ENCODE measurements at places on chromosomes 1 and 21. TPM values are rescaled to one million over a fixed set of nuclear protein-coding genes. Genes with fewer than 3 reads are reported as not detected.

OVAAL gene
- total RNA-seq, result 0.09 TPM

ARHGEF16 gene
- total RNA-seq, result 0.09 TPM

FOXD3 gene
- not detected for total RNA-seq

FALEC gene
- total RNA-seq, result 0.63 TPM

ILDR2 gene
- not detected for total RNA-seq

TINAGL1 gene
- 343 TPM for total RNA-seq

TLR5 gene
- total RNA-seq, result 0.09 TPM

GUK1 gene
- total RNA-seq, result 568 TPM

FAM72C gene
- 1.5 TPM for total RNA-seq

CLCNKB gene
- not detected for total RNA-seq

SELE gene
- 5.4 TPM for total RNA-seq

NBPF6 gene
- total RNA-seq, result not detected

DYNLT5 gene
- total RNA-seq, result 0.94 TPM

VANGL2 gene
- not detected for total RNA-seq

TMEM50A gene
- total RNA-seq, result 183 TPM

CCDC185 gene
- total RNA-seq, result not detected

MAN1C1 gene
- total RNA-seq, result 0.18 TPM

GABRD gene
- not detected for total RNA-seq

CFHR3 gene
- not detected for total RNA-seq

CATSPERE gene
- 0.28 TPM for total RNA-seq

SNX7 gene
- 47.0 TPM for total RNA-seq

H6PD gene
- 10.2 TPM for total RNA-seq

WNT3A gene
- not detected for total RNA-seq

SPRR1A gene
- not detected for total RNA-seq

TNNI3K gene
- not detected for total RNA-seq

REG4 gene
- not detected for total RNA-seq

MARK1 gene
- 1.7 TPM for total RNA-seq

SRSF10 gene
- total RNA-seq, result 92.8 TPM

DIRAS3 gene
- total RNA-seq, result 0.75 TPM

ATP6V1G3 gene
- total RNA-seq, result not detected

ZBTB48 gene
- total RNA-seq, result 14.7 TPM

PERM1 gene
- total RNA-seq, result 0.09 TPM

CD52 gene
- not detected for total RNA-seq

S100A16 gene
- 328 TPM for total RNA-seq

CD34 gene
- total RNA-seq, result 51.4 TPM

ITPKB gene
- total RNA-seq, result 21.7 TPM

STYXL2 gene
- total RNA-seq, result not detected

SYPL2 gene
- not detected for total RNA-seq

PRKAA2 gene
- total RNA-seq, result 3.1 TPM

SEMA4A gene
- 0.27 TPM for total RNA-seq

NPHS2 gene
- not detected for total RNA-seq

IRF6 gene
- 7.9 TPM for total RNA-seq

PRRX1 gene
- total RNA-seq, result 3.6 TPM

CRB1 gene
- not detected for total RNA-seq

C8A gene
- not detected for total RNA-seq

NOS1AP gene
- total RNA-seq, result 0.66 TPM

NHLH1 gene
- total RNA-seq, result not detected

TMEM269 gene
- total RNA-seq, result not detected

PHACTR4 gene
- 7.1 TPM for total RNA-seq

A3GALT2 gene
- 0.09 TPM for total RNA-seq

OR2T11 gene
- total RNA-seq, result not detected

C1orf122 gene
- 10.0 TPM for total RNA-seq

HRNR gene
- total RNA-seq, result not detected

FAM229A gene
- total RNA-seq, result 1.6 TPM
